ENCODE measurements at places on chromosomes 16 and 17.

GRCh38 chr17:77476498-77476897 is 335.7 kb downstream of the SEC14L1 start:
- DNase-seq = no peak

GRCh38 chr17:8019665-8020650 is 17.5 kb downstream of the GUCY2D start:
- no peak for DNase-seq

DNA sequence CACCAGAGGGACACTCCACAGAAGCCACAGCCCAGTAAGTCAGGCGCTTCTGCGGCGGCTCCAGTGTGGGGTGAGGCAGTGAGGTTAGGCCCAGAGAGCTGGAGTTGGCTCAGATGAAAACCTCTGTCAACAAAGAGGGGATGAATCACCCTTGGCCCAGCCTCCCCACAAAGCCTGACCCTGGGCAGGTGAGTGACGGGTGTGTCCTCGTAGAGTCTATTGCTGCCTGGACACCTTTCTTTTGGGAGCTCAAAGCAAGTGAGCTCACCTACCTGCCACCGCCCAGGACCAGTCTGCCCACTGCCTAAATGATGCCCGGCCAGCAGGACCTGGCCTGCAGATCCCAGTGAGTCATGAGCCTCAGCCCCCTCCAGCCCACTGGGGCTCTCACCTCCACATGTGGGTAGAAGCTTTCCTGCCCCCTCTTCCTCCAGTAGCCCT is 24.9 kb upstream of the DBNDD1 start:
- no peak for DNase-seq

- DNase-seq = no peak
These were observed 3.8 kb downstream of the G6PC3 start for GRCh38 chr17:44074231-44074910.

DNA sequence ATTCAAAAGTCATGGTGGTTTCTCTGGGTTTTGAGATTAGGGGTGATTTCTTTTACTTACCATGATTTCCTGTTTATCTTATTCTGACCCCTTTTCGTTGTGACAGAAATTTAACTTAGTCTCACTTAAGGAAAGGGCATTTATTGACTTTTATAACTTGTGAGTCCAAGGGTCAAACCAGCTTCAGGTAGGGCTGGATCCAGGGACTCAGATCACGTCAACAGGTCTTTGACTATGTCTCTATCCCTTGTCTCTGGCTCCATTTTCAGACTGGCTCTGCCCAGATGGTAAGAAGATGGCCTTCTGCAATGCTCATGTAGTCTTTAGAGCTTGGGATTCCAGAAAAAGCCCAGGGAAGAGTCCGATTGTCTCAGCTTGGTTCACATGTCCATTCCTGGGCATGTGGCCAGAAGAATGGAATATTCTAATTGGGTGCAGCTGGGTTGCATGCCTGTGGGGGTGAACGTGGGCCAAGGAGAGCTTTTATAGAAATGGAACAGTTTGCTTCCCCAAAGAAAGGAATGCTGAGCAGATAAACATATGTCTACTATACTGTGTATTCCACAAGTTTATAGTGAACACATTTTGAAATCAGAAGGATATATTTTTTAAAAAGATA is 13.4 kb downstream of the USP43 start:
- DNase-seq = no peak

DNA sequence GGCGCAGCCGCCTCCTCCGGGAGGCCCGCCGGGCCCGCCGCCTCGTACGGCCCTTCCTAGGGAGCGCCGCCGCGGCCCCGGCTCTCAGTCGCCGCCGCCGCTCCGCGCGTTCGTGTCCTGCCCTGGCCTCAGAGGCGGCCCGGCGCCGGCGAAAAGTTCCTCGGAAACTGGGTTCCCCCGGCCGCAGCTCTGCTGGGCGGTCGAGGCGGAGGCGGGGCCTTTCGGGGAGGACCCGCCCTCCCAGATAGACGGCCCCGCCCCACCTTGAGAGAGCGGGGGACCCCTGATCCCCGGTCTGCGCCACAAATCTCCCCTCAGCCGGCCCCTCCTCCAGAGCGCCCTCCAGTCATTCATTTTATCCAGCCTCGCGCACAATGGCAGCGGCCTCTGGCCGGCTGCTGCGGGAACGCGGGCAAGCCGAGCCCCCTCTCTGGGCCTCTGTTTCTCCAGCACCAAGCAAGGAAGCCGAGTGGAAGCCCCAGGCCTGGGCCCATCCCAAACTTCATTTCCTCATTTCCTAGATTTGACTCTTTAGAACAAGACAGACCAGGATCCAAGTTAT is at the start of gene SREBF1:
Gene SREBF1 (minus strand): TSS at position 169 of the 562 bp plus-strand sequence. CDS start 169 bp downstream, outside the sequence.
- peak; percentile 69 for DNase-seq

DNA sequence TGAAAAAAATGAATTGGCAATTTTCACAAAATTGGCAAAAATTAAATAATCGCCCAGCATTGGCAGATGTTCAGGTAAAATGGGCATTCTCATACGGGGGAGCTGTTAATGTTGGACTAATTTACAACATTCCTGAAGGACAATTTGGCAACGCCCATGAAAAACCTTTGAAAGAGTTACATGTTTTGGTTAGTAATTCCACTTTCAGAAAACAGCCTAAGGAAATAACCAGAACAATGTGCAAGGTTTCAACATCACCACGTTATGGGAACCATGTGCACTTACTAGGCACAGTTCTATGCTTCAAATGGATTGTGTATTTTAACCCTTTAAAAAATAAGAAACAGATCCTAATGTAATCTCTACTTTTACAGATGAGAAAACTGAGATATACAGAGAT is 62.7 kb downstream of the CDYL2 start:
- DNase-seq = no peak

DNA sequence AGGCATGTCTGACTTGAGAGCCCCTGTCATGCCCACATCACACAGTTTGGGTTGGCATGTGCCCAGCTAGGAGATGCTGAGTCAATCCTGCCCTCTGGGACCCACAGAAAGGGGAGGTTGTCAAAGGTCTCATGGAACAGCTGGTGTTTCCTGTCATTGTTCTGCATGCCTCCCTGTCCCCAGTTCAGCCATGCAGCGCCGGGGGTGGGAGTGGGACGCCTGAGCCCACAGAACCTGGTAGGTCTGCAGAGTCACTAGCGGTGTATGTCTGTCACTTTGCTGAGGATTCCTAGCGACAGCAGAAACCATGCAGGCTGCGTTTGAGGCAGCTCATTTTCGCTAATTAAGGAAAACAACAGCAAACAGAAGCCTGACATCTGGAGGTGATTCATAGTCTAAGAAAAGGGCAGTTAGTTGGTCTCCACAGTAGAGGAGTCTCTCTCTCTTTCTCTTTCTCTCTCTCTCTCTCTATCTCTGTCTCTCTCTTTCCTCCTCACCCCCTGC is 19.6 kb upstream of the CCL1 start:
- DNase-seq = no peak

DNA sequence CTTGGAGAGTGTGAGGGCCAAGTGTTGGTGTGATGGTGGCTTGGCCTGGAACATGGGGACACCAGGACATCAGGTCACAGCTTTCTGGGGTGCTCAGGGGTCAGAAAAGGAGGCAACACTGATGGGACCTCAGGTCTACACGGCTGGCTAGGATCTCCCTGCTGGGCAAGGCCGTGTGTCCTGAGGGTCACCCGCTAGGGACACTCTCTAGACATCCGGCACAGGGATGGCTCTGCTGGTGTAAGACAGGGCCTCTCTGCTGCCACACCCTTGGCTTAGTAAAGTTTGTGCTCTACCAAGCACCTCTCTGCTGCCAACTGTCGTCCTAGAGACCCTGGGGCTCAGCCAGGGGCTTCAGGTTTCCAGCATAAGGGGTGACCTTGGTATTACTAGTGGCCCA is 16.3 kb downstream of the SLC13A5 start:
- no peak for DNase-seq

DNA sequence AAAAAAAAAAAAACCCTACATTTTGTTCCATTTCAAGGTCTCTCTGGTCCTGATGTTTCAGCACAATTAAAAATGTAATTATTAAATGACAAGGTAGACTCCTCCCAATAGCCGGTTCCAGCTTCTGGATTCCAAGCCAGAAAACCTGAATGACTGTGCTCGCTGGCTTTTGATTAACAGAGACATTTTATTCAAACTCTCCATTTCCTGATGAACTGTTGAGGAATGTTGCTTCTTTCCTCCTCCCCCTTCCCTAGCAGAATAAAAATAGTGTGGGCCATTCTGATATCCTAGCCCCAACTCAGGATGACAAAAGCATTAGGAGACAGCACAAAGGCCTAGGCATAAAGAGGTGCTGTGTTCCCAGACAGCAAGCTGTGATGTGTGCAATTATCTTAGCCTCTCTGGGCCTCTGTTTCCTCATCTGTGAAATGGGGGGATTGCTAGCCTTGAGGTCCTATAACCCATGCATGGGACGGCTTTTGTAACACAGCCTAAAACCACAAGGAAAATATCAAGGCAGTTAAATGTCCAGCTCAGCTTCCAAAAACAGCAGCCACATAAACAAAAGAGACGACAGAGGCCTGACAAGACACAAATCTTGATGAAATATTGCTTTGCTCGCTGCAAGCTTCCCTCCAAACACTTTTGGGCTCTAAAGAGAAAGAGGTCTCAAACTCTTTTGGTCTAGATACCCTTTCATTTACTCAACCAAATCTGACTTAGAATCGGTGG is 127.2 kb upstream of the RCVRN start:
- DNase-seq = no peak

DNA sequence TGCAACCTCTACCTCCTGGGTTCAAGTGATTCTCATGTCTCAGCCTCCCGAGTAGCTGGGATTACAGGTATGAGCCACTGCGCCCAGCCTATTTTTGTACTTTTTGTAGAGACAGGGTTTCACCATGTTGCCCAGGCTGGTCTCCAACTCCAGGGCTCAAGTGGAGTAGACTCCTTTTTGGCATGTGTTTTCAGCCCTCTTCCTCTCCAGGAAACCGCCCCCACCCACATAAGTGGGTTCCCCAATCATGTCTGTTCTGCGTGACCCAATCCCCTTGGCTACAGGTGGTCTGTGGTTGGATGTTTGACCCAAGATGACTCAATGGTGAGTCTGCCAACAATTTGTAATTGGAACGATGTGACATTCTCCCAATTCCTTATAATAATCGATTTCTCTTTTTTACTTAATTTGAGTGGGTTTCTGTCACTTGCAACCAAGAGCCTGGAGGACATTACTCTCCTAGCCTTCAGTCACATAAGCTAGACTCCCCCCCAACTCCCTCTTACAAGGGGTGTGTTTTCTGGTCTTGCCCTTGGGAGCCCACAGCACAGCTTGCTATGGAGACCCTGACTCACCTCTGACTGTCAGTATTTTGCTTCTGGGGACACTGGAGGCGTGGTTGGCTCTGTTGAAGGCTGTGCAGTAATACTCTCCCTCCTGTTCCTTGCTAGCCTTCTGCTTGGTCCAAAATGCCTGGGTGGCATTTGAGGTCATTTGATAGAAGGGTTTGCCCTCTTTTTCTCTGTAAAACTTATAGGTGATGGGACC is 34.9 kb downstream of the PECAM1 start:
- no peak for DNase-seq

- DNase-seq = no peak
These were observed 18.5 kb upstream of the AATK start for GRCh38 chr17:81184555-81184954.

- DNase-seq = no peak
These were observed 27.5 kb downstream of the OMG start for GRCh38 chr17:31269578-31269983.

Measured in activated CD4-positive, alpha-beta T cell treated with anti-CD3 and anti-CD28 coated beads for 4 hours (primary cell).